ENCODE measurements at places on chromosomes 13 and 19.

- DNase-seq = no peak
Measured at GRCh38 chr19:47676811-47677210, 36.4 kb upstream of the EHD2 start.

DNA sequence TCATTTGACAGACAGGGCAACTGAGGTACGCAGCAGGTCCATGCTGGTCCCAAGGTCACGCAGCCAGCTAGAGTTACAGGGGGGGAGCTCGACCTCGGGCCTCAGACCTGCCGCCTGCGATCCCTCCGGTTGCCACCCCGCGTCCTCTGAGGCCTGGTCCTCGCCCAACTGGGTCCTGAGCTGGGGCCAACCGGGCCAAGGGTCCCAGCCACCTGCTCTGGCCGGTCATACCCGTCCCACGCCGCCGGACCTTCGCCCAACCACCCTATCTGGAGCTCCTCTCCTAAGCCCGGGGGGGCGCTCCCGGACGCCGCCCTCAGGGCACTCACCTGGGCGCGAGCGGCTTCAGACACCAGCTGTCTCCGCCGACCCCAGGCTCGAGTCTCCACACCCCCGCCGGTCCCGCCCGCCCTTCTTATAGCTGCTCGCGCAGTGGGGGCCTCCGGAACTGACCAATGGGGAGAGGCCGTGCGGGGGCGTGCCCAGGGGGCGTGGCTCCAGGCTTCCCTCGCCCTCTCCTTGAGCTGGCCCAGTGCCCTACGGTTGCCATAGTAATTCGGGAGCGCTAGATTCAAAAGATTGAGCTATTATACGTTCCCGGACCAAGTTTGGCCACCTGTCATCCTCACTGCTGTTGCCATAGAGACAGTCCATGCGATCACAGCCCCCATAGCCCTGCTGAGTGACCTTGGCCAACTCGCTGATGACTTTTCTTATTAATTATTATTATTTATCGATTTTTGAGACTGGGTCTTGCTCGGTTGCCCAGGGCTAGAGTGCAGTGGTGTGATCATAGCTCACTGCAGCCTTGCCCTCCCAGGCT is at the start of gene PLIN5:
PLIN5 (minus strand) TSS at position 389 of the 823 bp plus-strand sequence. CDS start 1,150 bp downstream, outside the sequence.
- peak; percentile 43 for DNase-seq

DNA sequence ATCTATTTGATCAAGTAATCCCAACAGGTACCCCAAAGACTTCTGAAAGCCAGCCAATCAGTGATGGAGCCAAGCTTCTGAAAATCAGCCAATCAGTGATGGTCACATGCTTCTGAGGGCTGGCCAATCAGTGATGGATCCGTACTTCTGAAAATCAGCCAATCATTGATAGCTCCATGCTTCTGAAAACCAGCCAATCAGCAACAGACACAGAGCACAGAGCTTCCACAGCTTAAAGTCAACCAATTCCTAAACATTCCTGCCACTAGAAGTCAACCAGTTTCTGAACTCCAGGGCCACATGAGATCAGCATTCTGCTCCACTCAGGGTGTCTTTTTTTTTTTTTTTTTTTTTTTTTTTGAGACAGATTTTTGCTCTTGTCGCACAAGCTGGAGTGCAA is 8.2 kb upstream of the HSD17B14 start:
- DNase-seq = no peak

DNA sequence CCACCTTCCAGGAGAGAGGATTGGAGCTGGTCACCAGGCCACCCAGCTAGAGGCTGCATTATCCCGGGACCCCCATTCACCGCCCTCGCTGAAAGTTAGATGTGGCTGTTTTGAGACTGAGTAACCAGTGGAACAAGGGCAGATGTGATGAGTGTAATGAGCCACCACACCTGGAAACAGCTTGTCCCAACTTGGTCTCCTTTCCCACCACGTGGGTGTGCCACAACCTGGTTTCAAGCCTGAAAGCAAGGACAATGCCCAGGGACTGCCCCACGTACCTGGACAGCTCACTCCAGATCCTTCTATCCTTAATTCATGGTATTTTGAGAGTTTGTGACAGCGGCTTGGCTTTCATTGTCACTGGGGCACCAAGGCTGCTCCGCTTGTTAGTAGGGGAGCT is 7.0 kb downstream of the LGI4 start:
- no peak for DNase-seq

DNA sequence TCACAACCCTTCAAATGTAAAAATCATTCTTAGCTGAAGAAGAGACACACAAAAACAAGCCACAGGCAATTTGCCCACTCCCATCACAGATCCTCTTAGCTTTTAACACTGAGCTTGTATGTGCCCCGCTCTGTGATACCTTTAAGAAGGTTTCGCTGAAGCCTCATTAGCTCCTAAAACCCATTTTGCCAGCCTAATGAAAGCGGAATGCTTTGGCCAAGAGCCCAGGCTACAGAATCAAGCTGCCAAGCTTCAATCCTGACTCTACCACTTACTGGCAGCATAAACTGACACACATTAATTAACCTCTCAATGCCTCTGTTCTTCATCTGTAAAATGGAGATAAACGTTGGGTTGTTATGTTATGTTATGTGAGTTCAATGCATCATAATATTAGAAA is 10.5 kb downstream of the ZNF112 start:
- no peak for DNase-seq

- DNase-seq = no peak
Measured at GRCh38 chr13:98275681-98276171, 98.7 kb upstream of the RNF113B start.

DNA sequence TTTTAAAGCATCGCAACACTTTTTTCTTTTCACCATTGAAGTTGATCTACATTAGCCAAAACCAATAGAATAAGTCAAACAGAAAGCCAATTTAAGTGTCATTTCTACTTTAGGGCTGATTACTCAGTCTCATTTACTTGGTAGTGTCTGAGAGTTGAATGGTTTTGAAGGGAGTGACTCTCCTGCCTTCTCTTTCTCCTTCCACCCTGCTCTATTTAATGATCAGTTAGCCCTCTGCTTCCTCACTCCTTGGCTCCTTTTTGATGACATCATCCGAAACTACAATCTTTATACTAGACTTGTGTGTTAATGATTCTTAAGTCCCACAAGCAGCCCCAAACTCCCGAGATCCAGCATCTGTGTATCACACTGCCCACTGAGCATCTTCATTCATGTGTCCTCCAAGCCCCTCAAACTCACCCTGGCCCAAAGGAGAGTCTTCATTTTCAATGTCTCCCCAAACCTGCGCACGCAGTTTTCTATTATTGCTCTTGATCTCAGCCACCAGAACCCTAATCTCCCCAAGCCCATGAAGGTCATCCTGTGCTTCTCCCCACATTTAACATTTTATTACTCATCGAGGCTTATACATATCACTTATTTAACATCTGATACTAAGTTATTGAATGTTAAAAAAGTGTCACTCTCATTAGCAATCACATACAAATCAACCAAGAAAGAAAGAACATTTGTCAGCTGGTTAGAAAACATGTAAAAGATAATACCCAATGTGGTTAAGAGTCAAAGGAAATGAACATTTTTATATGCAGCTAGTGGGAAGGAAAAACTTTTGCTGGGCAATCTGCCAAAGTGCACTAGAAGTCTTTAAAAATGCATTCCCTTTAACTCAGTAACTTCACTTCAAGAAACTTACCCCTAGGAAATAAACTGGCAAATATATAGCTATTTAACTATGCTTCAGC is 32.2 kb upstream of the ARGLU1 start:
- DNase-seq = peak; percentile 78

GRCh38 chr19:3284759-3285646 is 60.5 kb downstream of the CELF5 start:
- peak; percentile 15 for DNase-seq

DNA sequence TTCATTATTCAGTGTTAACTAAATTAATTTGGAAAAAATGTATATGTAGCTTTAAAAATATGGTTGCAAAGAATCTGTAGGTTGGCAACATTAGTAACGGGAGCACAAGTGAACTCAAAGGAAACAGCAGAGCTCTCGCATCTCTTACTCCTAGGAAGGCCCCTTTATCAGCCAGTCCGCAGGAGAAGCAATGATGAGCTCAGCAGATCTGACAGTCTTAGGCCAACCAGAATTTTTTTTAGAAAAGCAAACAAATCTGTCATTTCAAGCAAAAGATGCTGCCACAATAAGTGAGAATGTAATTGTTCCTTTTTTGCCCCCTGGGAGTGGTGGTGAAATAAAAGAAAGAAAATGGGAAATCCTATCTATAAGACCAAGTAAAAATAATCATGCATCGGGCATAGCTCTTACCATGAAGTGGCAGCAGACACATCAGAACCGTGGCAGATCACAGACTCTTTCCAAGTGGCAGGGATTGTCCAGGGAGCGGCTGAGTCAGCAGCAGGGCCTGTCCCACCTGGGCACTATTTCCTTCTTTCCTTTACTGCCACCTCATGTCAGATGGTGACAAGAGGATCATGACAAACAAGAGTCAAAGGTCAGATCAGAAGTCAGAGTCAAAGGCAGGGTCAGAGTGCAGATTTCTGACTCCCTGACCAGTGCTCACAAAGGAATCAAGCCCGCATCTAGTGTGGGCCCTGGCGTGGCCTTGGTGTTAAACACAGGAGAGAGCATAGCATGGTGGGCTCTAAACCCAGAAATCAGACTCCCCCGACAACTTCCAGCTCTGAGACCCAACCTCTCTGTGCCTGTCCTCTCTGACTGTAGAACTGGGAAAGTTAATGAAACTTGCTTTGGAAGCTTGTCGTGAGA is 84.0 kb upstream of the MTIF3 start:
- no peak for DNase-seq

GRCh38 chr19:52689843-52690368 is 44.9 kb downstream of the ZNF611 start:
- no peak for DNase-seq

- no peak for DNase-seq
Measured at GRCh38 chr19:47633517-47633916, 24.6 kb downstream of the BICRA start.

- DNase-seq = no peak
Measured at GRCh38 chr13:27654059-27654458, 32.4 kb downstream of the POLR1D start.

DNA sequence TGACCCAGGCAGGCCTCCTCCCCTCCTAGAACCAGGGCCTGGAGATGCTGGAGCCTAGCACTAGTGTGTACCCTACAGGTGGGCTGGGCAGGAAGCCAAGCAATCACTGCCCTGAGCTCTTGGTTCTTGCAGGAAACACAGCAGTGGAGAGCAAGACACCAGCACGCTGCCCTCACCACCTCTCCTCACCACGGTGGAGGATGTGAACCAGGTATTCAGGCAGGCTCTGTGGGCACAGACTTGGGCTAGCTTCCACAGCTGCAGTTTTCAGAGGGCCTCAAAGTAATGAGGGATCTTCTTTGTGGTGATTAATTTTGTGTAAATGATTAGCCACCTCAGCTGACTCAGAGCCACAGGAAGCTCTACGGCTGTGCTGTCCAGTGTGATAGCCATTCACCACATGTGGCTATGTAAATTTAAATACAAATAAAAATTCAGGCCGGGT is 13.6 kb upstream of the GPI start:
- no peak for DNase-seq

GRCh38 chr13:66200555-66200954 is 1029.6 kb downstream of the PCDH9 start:
- DNase-seq = no peak

GRCh38 chr19:40609561-40610395 is 8.6 kb downstream of the LTBP4 start:
- no peak for DNase-seq

- no peak for DNase-seq
Measured at GRCh38 chr19:1672769-1673644, 20.6 kb upstream of the TCF3 start.

- no peak for DNase-seq
Measured at GRCh38 chr19:42270346-42271044, 1.4 kb downstream of the CIC start.

- peak; percentile 57 for DNase-seq
Measured at GRCh38 chr19:29694669-29695627, 20.1 kb downstream of the C19orf12 start.

DNA sequence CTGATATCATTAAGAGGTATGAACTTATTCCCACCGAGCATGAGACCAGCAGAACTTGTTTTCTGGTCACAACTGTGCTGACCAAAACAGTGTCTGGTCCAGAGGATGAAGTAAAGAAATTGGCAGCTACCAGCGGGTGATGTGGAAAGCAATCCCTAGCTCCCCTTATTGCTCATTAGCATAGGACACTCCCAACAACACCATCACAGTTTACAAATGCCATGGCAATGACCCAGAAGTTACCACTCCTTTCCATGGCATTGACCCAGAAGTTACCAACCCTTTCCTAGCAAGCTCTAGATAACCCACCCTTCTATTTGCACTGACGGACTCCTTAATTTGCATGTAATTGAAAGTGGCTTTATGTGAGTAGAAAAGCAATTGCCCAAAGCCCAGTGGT is 1856.1 kb downstream of the OLFM4 start:
- no peak for DNase-seq

DNA sequence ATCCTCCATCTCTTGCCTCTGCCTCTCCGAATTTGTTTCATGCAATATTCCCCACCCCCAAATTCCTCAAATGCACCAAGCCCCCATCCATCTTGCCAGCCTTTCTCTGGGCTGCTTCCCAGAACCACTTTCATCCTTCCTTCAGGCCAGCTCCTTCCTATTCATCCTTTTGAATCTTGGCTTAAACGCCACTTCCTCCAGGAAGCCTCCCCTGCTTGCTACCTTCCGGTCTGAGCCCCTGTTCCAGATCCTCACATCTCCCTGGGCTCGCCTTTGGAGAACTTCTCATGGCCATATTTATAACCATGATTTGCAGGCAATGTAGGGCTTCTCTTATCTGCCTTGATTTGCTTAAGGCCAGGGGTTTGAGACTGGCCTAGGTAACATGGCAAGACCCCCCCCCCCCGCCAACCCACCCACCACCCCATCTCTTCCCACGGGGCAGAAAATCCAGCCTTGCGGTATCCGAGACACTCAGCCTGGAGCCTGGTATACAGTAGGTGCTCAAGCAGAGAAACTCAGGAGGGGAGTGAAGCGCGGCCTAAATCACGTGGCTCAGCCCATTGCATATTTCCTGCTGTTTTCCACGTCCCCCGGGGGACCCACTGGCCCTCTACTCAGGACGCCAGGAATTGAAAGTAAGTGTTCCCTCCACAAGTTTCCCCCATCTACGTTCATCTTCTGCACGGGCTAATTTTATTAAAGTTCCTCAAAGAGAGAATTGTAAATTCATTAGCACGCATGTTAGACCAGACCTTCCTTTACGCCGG is 151.9 kb downstream of the PTPRS start:
- DNase-seq = no peak

DNA sequence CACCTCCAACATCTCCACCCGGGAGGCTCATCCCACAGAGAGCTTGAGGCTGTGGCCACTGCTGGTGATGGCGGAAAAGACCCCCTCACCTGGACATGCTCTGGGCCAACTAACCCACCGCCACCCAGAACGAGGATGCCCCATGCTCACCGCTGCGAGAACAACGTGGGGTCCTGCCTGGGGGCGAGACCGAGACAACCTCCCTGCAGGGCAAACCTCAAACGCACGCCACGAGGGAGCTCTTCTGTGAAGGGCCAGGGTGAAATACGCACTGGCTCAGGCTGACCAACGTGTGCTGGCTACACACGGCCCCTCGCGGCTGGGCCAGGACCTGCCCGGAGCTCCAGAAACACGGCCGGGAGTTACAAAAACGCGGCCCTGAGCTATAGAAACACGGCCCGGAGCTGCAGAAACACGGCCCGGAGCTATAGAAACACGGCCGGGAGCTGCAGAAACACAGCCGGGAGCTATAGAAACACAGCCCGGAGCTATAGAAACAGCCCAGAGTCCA is 19.0 kb upstream of the PLPP2 start:
- peak; percentile 32 for DNase-seq

- peak; percentile 64 for DNase-seq
Measured at GRCh38 chr19:50490991-50491472, 14.4 kb upstream of the GARIN5A start.

All from hindlimb muscle (tissue), 1 donor.